ENCODE measurements at places on chromosomes 3 and 15. TPM values are rescaled to one million over a fixed set of nuclear protein-coding genes. Genes with fewer than 3 reads are reported as not detected.
A peak's percentile ranks its signal among the peaks of the same experiment; 100 is the strongest.

Gene CNBP
- total RNA-seq, result 188 TPM

Gene GRM7
- total RNA-seq, result not detected

Gene SEMA5B
- total RNA-seq, result not detected

Gene ECE2
- total RNA-seq, result not detected

Gene PLIN1
- total RNA-seq, result 0.09 TPM

Gene ZWILCH
- 19.2 TPM for total RNA-seq

Gene ZNF280D
- total RNA-seq, result 16.3 TPM

Gene CNTN6
- total RNA-seq, result not detected

Gene DAZL
- total RNA-seq, result 0.09 TPM

Gene GJD2
- not detected for total RNA-seq

Gene FEZF2
- total RNA-seq, result not detected

Gene VIPR1
- 1.9 TPM for total RNA-seq

Gene EXD1
- not detected for total RNA-seq

DNA sequence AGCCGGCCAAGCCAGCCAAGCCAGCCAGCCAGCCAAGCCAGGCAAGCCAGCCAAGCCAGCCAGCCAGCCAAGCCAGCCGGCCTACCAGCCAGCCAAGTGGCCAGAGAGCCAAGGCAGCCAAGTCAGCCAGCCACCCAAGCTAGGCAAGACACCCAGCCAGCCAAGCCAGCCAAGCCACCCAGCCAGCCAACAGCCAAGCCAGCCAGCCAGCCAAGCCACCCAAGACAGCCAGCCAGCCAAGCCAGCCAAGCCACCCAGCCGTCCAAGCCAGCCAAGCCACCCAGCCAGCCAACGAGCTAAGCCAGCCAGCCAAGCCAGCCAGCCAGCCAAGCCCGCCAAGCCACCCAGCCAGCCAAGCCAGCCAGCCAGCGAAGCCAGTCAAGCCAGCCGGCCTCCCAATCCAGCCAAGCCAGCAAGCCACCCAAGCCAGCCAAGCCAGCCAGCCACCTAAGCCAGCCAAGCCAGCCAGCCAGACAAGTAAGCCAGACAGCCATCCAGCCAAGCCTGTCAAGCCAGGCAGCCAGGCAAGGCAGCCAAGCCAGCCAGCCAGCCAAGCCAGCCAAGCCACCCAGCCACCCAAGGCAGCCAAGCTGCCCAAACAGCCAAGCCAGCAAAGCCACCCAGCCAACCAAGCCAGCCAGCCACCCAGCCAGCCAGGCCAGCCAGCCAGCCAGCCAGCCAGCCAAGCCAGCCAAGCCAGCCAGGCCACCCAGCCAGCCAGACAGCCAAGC, 200.5 kb downstream of the GOLGA6L6 start:
- ATAC-seq, result peak; percentile 25

GRCh38 chr3:53464424-53464823, 30.0 kb upstream of the CACNA1D start:
- no peak for ATAC-seq

DNA sequence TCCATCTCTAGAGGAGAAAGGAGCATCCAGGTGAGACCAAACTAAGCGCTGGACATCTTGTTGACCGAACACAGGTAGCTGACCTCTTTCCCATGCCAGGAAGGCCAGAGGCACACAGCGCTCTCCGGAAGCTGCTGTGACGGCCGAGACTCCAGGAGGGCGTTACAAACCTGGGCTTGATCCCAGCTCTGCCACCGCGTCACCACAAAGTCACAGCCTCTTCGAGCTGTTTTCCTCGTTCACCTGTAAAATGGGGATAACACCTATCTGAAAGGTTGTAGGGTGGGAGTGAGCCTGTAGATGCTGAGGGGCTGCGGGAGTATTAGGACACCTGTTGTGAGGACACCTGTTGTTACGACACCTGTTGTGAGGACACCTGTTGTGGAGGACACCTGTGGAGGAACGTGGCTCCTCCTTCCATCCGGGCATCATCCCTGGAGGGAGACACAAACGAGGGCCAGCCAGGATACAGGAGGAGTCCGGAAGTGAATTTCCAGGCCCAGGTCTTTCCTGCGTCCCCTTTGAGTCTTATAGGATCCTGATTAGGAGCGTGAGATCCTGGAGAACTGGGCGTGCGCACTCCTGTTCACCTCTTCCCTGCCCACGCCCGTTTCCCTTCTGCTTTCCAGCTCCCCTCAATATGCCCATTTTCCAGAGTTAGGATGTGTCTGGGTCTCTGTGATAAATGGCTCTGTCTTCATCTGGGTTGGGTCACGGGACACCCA, 2.3 kb upstream of the MUC4 start:
- ATAC-seq, result no peak

DNA sequence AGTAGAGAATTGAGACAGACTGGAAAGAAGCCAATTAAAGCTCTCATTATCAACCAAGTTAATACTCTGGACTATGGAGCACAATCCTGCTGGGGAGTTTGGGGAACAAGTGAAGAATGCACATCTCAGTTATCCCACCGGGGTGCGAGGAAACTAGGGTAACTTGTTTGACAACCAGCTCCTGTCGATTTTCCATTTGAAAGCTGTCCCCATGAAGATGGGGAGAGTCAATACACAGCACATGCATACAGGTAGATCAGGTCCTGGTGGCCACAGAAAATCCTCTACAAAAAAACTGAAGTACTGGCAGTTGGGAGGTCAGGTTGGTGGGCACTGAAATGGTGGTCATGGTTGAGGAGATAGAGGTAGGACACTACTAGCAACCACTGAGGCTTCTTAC, 25.7 kb upstream of the GRAMD1C start:
- ATAC-seq, result no peak

GRCh38 chr15:88252441-88252840, 4.1 kb downstream of the NTRK3 start:
- ATAC-seq, result no peak

DNA sequence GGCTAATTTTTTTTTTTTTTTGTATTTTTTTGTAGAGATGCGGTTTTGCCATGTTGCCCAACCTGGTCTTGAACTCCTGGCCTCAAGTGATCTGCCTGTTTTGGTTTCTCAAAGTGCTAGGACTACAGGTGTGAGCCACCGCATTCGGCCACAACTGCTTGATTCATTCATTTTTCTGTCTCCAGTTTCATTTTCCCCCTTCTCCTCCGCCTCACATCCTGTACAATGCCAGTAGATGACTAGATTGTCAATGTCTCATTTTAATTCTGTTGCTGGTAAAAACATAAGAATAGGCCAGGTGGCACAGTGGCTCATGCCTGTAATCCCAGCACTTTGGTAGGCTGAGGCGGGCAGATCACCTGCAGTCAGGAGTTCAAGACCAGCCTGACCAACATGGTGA, 12.0 kb upstream of the ZNF592 start:
- peak; percentile 71 for ATAC-seq

DNA sequence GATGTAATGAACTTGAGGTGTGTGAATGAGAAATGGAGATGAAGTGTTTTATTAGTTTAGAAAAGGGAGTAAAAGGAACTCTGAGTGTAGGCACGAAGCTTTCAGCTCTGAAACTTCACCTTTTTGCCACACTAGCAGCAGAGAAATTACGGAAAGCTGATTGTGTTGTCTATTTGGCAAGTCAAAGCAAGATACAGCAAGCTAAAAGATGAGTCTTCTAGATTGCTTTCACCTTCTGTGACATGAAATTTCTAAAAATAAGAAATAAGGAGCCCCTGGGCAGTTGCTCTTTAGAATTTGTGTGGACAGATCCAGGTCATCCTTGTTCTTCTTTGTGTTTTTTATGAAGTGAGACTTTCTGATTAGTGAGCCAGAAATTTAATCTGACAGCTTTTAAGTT, 143.4 kb downstream of the FNDC3B start:
- ATAC-seq, result no peak

GRCh38 chr3:106446271-106446670, 577.5 kb upstream of the CBLB start:
- peak; percentile 48 for ATAC-seq

DNA sequence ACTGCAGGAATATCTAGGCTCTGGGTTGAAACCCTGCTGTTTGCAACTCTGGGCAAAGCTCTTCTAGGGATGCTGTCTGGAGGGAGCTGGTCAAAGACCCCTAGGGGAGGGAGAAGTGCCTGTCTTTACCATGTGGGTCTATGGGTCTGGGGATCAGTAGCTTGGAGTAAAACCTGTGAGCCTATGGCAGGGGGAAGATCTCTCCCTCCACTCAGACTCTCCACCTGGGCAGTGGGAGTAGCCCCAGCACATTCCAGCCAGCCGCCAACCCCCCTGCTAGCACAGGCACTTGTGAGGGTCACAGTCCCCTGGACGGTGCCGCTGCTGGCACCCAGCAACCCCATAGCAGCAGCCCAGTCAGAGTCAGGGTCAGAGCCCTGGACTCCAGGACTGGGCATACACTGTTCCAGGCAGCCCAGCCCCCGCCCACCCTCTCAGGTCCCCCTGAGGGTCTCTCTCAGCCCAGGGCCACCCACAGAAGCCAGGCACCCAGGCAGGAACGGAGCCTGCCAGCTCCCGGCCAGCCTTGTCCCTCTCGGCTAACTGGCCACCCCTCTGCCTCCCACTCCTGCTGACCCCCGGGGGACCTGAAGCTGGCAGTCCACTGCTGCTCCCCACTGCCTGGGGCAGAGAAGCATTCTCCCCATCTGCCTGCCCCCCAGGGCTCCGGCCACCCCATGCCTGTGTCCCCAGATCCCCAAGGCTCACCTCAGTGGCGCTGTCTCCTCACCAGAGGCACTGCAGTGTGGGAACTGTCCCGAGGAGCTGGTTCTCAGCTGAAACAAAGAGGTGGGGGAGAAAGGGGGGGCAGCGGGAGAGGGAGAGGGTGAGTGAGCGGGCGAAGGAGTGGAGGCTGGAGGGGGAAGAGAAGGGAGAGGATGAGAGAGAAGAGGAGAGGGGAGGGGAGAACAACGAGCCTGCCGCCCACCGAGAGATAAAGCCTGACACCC, 10.8 kb downstream of the GLYCTK start:
- ATAC-seq, result no peak

DNA sequence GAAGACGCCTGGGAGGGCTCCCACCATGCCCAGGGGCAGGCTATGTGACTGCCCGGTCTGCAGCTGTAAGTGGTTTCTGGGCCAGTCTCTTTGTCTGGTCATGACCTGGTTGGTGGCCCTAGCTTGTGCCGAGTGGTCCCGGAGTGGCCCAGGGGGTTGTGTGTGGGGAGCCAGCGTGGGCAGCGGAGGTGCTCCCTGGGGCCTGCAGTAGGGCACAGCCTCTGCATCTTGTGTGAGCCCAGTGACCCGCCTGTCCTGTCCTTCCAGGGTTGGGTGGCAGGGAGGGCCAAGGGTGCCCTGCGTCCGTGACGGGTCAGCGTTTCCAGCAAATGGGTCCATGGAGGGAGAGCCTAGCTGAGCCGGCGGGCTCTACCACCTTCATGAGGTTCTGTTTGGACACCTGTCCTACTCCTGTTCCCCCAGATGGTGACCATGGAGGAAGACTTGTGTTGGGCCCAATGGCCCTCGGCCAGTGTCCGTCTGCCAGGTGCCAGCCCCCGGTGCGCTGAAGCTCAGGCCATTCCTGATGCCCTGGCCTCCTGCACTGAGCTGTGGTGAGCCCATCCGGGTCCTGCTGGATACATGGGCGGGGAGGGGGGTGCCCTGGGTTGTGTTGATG, 215.4 kb downstream of the SNRPN start:
- no peak for ATAC-seq

- ATAC-seq, result peak; percentile 30
Measured at GRCh38 chr3:52053307-52054304, 2.8 kb downstream of the DUSP7 start.

GRCh38 chr15:60941448-60941847, 287.7 kb downstream of the RORA start:
- ATAC-seq, result peak; percentile 37

DNA sequence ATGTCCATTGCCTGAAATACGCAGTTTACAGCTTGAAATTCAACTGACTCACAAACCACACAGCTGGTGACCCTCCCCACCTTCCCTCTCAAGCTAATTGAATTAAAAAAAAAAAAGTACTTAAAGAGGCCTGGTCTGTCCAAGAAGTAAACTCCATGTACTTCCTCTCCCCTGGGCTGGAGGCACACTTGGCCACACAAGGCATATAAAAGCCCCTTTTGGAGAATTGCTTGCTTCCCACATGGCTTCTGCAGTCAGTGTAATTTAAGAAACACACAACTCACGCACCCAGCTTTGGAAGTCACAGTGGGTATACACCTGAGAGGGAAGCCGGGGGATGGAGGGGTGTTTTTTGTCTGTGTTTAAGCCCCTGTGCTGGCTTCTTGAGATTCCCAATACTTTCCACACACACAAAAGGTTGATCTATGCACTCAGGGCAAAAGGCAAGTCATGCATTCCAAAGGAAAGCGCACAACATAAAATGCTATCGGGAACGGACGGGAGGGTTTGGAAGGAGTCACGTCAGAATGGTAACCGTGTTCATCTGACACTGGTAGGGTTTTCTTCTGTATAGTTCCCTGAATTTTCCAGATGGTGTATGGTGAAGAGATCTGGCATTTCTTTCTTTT, 106.6 kb upstream of the ALDH1A3 start:
- ATAC-seq, result no peak

DNA sequence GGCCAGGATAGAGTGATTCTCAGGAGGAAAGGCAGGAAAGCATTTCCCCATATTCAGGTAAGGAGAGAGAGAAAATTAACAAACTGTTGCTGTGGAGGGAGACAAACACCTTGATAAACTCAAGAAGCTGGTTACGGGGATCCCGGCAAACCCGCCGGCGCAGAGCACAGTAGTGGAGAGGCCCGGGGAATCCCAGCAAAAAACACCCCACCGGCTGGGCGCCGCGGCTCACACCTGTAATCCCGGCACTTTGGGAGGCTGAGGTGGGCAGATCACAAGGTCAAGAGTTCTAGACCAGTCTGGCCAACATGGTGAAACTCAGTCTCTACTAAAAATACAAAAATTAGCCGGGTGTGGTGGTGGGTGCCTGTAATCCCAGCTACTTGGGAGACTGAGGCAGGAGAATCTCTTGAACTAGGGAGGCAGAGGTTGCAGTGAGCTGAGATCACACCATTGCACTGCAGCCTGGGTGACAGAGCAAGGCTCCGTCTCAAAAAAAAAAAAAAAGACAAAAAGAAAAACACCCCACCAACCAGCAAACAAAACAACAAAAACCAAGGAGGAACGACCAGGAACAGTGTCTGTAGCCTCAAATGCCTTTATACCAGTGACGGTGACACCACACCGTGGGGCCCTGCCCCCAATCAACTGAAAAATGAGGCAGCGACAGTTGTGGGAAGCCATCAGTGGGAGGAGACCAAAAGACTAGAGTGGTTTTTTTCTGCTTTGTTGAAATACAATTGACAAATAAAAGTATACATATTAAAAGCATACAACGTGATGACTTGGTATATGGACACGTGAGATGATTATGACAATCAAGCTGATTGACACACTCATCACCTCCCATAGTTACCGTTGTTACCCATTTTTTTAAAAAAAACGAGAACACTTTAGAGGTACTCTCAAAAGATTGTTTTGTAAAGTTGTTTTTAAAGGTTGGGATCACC, 40.2 kb upstream of the IDH2 start:
- ATAC-seq, result peak; percentile 78

GRCh38 chr3:187932530-187932929, 187.3 kb upstream of the BCL6 start:
- ATAC-seq, result no peak

GRCh38 chr15:78162038-78162437, 12.9 kb downstream of the IDH3A start:
- ATAC-seq, result no peak

GRCh38 chr3:159994182-159994581, 5.5 kb downstream of the IL12A start:
- ATAC-seq, result no peak

- ATAC-seq, result no peak
Measured at GRCh38 chr3:25306705-25307104, 121.4 kb upstream of the RARB start.

- ATAC-seq, result no peak
Measured at GRCh38 chr15:29319823-29320222, 50.2 kb upstream of the NSMCE3 start.

Data from activated T-helper 17 cell treated with anti-CD3 and anti-CD28 coated beads, Interleukin-2, amount 50 U/mL, for 72 hours (primary cell).